ENCODE measurements at places on chromosomes 6 and 20. TPM values are rescaled to one million over a fixed set of nuclear protein-coding genes. Genes with fewer than 3 reads are reported as not detected.
A peak's percentile ranks its signal among the peaks of the same experiment; 100 is the strongest.

DNA sequence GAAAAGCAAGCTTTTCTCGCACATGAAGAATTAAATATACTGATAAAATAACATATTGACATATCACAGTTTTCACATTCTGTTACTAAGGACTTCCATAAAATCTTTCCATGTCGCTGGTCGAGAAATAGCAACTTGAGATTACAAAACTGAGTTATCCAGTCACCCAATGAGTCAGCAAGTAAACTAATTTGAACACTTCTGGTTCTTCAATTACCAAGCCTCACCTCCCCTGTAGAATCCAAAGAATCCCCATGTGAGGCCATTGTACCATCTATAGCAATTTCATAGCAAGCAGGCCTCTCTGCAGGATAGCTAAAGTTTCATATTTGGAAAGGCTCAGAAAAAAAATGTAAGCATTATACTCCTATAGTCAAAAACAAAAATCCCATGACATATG, 87.3 kb downstream of the PKHD1 start:
- DNase-seq, result no peak

GRCh38 chr20:63482021-63482587, 9.6 kb upstream of the KCNQ2 start:
- no peak for DNase-seq

FOXF2 gene
- 12.3 TPM for polyA plus RNA-seq

SMIM13 gene
- 12.7 TPM for polyA plus RNA-seq

ISM1 gene
- polyA plus RNA-seq, result 0.39 TPM

GRCh38 chr6:43803783-43804549, 34.0 kb downstream of the VEGFA start:
- no peak for DNase-seq

- no peak for DNase-seq
These were observed 58.7 kb downstream of the GCNT2 start for GRCh38 chr6:10579803-10580202.

DNA sequence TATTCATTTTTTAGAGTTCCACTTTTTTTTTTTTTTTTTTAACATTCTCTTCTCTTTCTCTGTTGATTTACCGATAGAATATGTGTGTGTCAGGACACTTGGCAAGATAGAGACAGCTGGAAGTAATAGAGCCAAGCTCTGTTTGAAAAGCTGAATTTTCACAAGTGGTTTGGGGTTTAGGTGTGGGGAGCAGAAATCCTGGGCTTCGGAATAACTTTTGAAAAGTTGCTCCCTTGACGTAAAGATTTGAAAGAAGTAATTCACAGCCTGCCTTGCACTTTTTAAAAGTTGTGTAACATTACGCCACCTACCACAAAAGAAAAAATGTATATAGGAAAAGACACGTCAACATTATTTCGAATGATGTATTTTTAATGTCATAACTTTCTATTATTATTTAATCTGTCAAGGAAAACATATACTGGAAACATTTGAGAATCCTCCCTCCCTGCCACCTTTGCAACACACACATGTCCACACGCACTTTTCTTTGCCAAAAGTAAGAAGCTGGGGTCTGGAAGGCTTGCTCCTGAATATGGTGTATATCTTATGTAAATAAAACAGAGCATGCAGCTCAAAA, 917.9 kb downstream of the KIF16B start:
- DNase-seq, result no peak

- no peak for DNase-seq
These were observed 7.3 kb downstream of the BPHL start for GRCh38 chr6:3125815-3126214.

DNA sequence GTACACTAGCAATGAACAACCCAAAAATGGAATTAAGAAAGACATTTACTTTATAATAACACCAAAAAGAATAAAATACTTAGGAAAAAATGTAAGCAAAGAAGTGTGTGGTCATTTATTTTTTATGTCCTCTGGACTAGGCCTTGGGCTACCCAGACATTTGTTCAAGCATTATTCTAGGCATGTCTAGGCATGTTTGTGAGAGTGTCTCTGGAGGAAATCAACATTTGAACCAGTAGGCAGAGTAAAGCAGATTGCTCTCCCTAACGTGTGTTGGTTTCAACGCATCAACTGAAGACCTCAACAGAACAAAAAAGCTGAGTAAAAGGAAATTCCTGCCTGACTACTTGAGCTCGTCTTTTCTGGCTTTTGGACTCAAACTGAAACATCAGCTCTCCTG, 84.5 kb downstream of the ANKEF1 start:
- no peak for DNase-seq

TTPAL gene
- polyA plus RNA-seq, result 9.3 TPM

GRCh38 chr6:147909640-147910039, 401.1 kb downstream of the SAMD5 start:
- no peak for DNase-seq

- no peak for DNase-seq
These were observed 11.8 kb downstream of the LOC128125822 start for GRCh38 chr6:63584125-63584514.

DNA sequence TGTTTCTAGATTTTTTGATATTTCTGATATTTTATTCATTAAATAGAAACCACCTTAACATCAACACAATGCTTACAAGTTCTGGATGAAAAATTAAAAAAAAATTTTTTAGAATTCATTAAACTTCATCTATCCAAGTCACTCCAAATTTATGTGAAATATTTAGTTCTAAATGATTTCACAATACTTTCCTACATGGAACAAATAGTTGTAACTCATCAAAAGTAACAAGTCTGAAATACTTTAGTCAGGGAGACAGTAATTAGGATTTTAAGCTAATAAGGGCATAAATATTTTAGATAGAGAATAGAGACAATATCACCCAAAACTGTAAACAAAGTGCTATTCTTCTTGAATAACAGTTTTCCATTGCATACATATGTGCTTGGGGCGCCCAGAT, 147.8 kb downstream of the HIVEP2 start:
- DNase-seq, result no peak

DNA sequence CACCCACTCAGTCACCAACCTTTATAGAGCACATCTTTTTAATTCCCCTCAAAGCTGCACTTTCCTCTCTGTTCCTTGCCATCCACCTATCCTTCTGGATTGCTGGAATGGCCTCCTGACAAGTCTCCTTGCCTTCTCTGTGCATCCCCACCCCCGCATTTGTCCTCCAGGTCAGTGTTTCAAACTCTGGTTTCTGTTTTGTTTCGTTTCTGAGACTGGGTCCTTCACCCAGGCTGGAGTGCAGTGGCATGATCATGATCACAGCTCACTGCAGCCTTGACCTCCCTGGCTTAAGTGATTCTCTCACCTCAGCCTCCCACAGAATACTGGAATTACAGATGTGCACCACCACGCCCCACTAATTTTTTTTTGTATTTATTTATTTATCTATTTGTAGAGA, 96.2 kb downstream of the PLCB1 start:
- no peak for DNase-seq

GSTA1 gene
- not detected for polyA plus RNA-seq

- peak; percentile 54 for DNase-seq
These were observed 36.1 kb downstream of the GMDS start for GRCh38 chr6:2209226-2209809.

Data from A549 (cell line).